ENCODE measurements at places on chromosomes 5 and 9.

- peak overlapping the region; percentile 46 for H3K27ac ChIP-seq
- no peak overlapping the region for H3K4me3 ChIP-seq
- H3K4me1 ChIP-seq = peaks cover 41% of the 10 kb centered on the region
- DNase-seq = no peak
Measured at GRCh38 chr5:158947846-158948245, 151.9 kb downstream of the EBF1 start.

DNA sequence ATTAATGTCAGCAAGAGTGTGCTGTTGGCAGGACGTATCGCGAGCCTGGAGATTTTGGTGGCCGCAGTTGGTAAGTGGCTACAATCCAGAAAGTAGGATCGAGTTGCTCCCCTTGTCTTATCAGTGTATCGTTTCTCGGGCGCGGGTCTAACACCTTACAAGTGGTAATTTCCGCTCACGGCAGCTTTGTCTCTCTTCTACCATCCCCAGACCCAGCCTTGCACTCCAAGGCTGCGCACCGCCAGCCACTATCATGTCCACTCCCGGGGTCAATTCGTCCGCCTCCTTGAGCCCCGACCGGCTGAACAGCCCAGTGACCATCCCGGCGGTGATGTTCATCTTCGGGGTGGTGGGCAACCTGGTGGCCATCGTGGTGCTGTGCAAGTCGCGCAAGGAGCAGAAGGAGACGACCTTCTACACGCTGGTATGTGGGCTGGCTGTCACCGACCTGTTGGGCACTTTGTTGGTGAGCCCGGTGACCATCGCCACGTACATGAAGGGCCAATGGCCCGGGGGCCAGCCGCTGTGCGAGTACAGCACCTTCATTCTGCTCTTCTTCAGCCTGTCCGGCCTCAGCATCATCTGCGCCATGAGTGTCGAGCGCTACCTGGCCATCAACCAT is 1.1 kb downstream of the PTGER4 start:
- peak overlapping the region; percentile 93 for H3K4me3 ChIP-seq
- H3K27ac ChIP-seq = no peak overlapping the region
- H3K4me1 ChIP-seq = peaks cover 56% of the 10 kb centered on the region
- H3K27me3 ChIP-seq = peaks cover 60% of the 10 kb centered on the region

DNA sequence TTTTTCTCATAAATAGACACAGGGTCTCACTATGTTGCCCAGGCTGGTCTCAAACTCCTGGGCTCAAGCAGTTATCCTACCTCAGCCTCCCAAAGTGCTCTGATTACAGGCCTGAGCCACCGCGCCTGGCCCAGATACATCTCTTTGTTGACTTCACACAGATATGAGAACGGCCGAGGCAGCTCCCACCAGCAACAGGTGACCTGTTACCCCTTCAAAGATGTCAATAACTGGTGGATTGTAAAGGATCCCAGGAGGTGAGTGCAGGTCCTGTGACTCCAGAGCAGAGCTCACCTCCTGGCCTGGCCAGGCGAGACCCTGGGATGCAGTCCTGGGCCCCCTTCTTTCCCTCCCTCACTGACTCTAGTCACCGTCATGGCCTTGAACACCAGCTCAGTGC is 9.2 kb downstream of the POMT1 start:
- peaks cover 50% of the 10 kb centered on the region for H3K36me3 ChIP-seq
- no peak overlapping the region for H3K4me3 ChIP-seq
- H3K4me1 ChIP-seq = no peaks in the 10 kb centered on the region
- no peak overlapping the region for H3K27ac ChIP-seq

DNA sequence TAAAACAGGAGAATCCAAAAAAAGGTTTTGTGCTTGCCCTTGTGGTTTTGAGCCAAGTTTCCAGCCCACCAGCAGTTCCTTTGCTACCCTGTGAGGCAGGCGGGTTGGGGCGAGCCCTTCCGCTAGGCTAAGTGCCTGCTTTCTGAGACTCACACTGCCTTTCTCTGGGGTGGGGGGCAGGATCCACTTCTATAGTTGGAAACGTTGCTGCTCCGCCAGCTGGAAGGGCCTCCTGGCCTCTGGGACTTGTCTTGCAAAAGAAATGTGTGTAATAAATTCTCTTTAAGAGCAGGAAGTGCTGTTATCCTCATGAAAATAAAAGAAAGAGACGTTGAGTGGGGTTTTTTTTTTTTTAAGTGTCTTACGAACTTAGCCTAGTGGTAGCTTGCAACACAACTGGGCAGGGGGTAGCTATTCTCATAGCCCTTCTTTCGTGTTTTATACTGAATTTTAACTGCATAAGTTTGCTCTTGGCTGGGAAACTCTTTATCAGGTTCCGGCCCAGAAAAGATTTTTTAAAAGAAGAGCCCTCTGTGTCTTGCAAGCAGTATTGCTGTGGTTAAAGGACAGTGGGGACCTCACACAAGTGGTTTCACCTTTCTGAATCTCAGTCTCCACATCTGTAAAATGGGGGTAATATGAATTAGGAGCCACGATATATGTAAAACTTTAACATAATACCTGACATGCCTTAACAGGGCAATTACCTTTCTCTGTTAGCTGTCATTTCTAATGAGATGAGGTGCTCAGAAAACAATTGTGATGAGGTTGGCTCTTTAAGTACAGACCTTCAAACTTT is 19.8 kb downstream of the JADE2 start:
- no peak for DNase-seq
- peaks cover 17% of the 10 kb centered on the region for H3K4me1 ChIP-seq
- no peak overlapping the region for H3K4me3 ChIP-seq
- H3K27ac ChIP-seq = peak overlapping the region; percentile 56

- H3K4me3 ChIP-seq = no peak overlapping the region
- no peaks in the 10 kb centered on the region for H3K27me3 ChIP-seq
- peaks cover 40% of the 10 kb centered on the region for H3K36me3 ChIP-seq
- peaks cover 12% of the 10 kb centered on the region for H3K4me1 ChIP-seq
- peak; percentile 42 for DNase-seq
Measured at GRCh38 chr9:113274474-113275156, 757 bp downstream of the CDC26 start.

GRCh38 chr9:18365651-18366050 is 108.3 kb upstream of the ADAMTSL1 start:
- no peak overlapping the region for H3K27ac ChIP-seq
- peaks cover 10% of the 10 kb centered on the region for H3K27me3 ChIP-seq
- peaks cover 13% of the 10 kb centered on the region for H3K4me1 ChIP-seq
- H3K36me3 ChIP-seq = no peaks in the 10 kb centered on the region
- H3K4me3 ChIP-seq = no peak overlapping the region

DNA sequence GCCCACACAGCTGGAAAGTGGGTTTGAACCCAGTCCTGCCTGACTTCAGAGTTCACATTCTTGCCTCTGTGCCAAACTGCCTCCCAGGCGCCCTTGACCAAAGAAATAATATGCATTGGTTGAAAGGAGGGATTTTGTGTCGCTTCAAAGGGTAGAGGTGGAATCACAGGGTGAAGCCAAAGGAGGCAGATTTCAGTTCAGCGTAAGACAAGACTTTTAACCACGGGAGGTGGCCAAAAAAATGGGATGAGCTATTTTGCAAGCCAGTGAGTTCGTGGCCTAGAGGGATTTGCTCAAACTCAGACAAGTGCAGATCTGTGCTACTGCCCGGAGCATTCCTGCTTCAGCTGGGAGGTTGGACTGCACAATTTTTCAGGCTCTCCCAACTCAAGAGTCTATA is 57.6 kb upstream of the RANBP3L start:
- H3K4me3 ChIP-seq = no peak overlapping the region
- H3K27me3 ChIP-seq = no peaks in the 10 kb centered on the region
- H3K4me1 ChIP-seq = peaks cover 25% of the 10 kb centered on the region
- no peak for DNase-seq
- H3K27ac ChIP-seq = peak overlapping the region; percentile 69

GRCh38 chr5:112703866-112704820 is 33.5 kb upstream of the APC start:
- H3K27me3 ChIP-seq = peaks cover 3% of the 10 kb centered on the region
- peaks cover 17% of the 10 kb centered on the region for H3K4me1 ChIP-seq
- H3K36me3 ChIP-seq = no peaks in the 10 kb centered on the region
- DNase-seq = no peak
- no peak overlapping the region for H3K27ac ChIP-seq

DNA sequence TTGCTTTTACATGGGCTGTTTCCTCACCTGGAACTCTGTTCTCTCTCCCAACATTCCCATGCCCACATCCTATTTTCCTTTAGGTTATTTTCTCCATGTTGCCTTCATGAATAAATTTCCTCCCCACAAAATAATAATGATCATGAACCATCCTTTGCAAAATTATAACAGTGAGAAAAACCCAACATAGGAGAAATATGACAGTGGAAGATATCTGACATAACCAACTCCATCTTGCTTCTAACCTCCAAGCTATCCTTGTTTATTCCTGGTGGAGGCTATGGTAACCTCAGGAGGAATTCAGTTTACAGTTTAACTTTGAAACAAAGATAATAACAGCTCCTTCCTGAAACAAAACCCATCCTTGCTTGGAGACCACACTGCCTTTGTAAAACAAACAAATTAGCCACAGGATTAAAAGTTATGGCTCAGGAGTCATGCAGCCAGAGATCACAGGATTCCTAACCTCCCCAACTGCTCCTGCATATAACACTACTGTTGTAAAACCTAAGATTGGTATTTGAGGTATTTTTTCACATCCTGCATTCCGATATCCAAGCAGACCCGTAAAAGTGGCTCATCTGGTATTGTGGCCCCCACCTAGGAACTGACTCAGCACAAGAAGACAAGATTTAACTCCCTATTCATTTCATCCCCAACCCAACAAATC is 212.4 kb downstream of the TRIM32 start:
- no peaks in the 10 kb centered on the region for H3K36me3 ChIP-seq
- no peaks in the 10 kb centered on the region for H3K4me1 ChIP-seq
- H3K27me3 ChIP-seq = peaks cover 7% of the 10 kb centered on the region
- H3K4me3 ChIP-seq = no peak overlapping the region
- H3K27ac ChIP-seq = no peak overlapping the region

- no peaks in the 10 kb centered on the region for H3K36me3 ChIP-seq
- H3K27me3 ChIP-seq = no peaks in the 10 kb centered on the region
- no peak overlapping the region for H3K27ac ChIP-seq
- H3K4me1 ChIP-seq = no peaks in the 10 kb centered on the region
- H3K4me3 ChIP-seq = no peak overlapping the region
Measured at GRCh38 chr5:63262185-63262981, 683.8 kb downstream of the LRRC70 start.

DNA sequence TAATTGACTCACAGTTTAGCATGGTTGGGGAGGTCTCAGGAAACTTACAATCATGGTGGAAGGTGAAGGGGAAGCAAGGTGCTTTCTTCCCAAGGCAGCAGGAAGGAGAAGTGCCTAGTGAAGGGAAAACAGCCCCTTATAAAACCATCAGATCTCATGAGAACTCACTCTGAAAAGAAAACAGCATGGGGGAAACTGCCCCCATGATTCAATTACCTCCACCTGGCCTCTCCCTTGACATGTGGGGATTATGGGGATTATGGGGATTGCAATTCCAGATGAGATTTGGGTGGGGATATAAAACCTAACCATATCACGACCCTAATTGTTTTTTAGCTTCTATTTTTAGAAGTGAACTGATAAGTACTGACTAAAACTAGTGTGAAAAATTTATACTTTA is 1377.5 kb upstream of the DMAC1 start:
- H3K4me3 ChIP-seq = no peak overlapping the region
- no peaks in the 10 kb centered on the region for H3K36me3 ChIP-seq
- H3K4me1 ChIP-seq = peaks cover 5% of the 10 kb centered on the region
- no peaks in the 10 kb centered on the region for H3K27me3 ChIP-seq
- peak overlapping the region; percentile 53 for H3K27ac ChIP-seq

- no peak overlapping the region for H3K27ac ChIP-seq
- DNase-seq = peak; percentile 53
- H3K4me3 ChIP-seq = peak overlapping the region; percentile 88
- no peaks in the 10 kb centered on the region for H3K36me3 ChIP-seq
- H3K27me3 ChIP-seq = peaks cover 32% of the 10 kb centered on the region
- peaks cover 32% of the 10 kb centered on the region for H3K4me1 ChIP-seq
Measured at GRCh38 chr5:132294728-132295504, 722 bp downstream of the SLC22A4 start.

GRCh38 chr9:32251539-32251938 is 132.9 kb upstream of the ACO1 start:
- H3K27ac ChIP-seq = no peak overlapping the region
- DNase-seq = peak; percentile 61
- no peaks in the 10 kb centered on the region for H3K36me3 ChIP-seq
- no peak overlapping the region for H3K4me3 ChIP-seq

GRCh38 chr5:143874312-143874711 is 62.4 kb downstream of the HMHB1 start:
- H3K27ac ChIP-seq = no peak overlapping the region
- H3K4me1 ChIP-seq = peaks cover 30% of the 10 kb centered on the region
- DNase-seq = peak; percentile 15
- H3K4me3 ChIP-seq = no peak overlapping the region
- no peaks in the 10 kb centered on the region for H3K36me3 ChIP-seq

DNA sequence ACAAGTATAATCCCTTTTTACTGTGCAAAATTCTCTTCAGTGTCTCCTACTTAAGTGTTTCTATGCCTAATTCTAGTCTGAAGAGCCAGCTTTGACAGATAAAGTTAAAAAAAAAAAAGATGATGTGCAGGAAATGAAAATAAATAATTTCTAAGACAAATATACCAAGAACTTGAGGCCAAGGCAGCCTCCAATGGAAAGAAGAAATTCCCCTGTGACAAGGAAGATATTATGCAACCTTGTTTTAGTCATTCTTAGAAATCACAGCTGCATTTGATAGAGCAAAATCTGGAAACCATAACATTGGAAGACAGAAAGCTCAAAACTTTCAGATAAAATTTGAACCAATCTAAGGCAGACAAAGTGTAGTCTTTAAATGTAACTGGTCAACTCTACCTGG is 375.9 kb upstream of the TLE4 start:
- no peak for DNase-seq
- H3K27me3 ChIP-seq = no peaks in the 10 kb centered on the region
- no peak overlapping the region for H3K27ac ChIP-seq
- no peaks in the 10 kb centered on the region for H3K4me1 ChIP-seq

DNA sequence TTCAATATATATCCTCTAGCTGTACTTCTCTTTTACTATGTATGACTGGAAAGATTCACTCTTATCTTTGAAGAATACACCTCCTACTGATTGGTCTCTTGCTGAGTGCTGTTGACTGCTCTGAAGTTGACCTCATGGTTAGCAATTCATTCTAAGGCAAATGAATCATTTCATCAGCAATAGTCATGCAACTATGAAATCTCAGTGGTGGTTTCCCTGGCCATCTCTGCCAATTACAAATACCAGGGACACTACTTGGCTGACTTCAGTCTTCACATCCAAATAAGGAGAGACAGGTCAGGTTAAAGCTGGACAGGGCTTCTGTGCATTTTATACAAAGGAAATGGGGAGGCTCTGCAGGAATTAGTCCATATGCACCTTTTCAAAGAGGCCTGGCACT is 333.5 kb upstream of the ACTBL2 start:
- H3K36me3 ChIP-seq = peaks cover 6% of the 10 kb centered on the region
- H3K4me1 ChIP-seq = no peaks in the 10 kb centered on the region
- peaks cover 2% of the 10 kb centered on the region for H3K27me3 ChIP-seq

DNA sequence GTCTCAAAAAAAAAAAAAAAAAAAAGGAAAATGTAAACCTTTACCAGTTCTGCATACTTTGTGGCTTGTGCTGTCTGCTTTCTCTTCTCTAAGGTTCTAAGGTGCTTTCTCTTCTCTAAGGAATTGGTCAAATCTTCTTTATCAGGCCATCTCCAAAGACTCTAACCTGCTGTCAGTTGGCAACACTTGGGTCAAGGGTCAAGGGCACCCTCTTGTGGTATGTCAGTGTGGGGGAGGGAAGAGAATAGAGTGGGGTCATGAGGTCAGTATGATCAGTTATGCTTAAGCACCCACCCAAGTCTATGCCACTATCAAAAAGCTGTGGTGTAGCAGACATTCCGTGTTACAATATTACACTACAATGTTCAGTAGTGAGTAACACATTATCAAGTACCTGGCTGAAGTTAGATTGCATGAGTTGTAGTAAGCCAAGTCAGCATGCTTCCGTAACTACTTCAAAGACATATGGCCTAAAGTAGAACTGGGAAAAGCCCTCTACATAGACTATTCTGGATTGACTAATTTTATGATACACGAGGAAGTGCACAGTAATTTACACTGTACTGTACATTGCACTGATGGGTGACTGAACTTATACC is 25.0 kb upstream of the CCL28 start:
- H3K27ac ChIP-seq = no peak overlapping the region
- DNase-seq = no peak

Measured in nephron progenitor cell (in vitro differentiated cells).